T-cell (primary cell): ENCODE measurements at places on chromosomes 6 and 20. TPM values are rescaled to one million over a fixed set of nuclear protein-coding genes. Genes with fewer than 3 reads are reported as not detected.

Gene EHMT2
- total RNA-seq, result 78.9 TPM

GRCh38 chr20:49892817-49893216 lies 22.5 kb downstream of the SPATA2 start:
- H3K4me3 ChIP-seq, result no peak overlapping the region
- no peaks in the 10 kb centered on the region for H3K4me1 ChIP-seq
- no peak for DNase-seq
- H3K36me3 ChIP-seq, result peaks cover 7% of the 10 kb centered on the region
- H3K27me3 ChIP-seq, result no peaks in the 10 kb centered on the region
- H3K27ac ChIP-seq, result no peak overlapping the region

DNA sequence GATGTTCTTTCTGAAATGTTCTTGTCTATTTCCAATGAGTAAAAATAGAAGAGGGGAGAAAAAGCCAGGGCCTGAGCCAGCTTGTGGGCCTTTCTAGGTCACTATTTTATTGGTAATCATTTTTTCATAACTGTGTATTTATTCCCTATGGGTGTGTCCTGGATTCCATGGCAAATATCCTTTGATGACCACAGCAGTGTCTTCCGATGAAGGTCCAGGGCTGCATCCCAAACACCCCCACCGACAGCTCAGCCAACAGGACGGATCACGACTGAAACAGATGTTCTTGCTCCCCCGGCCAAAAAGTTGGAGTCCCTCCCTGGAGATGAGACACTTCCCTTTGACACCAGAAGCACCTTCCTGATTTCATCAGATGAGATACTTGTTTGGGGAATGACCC lies 105.4 kb upstream of the PLEKHG1 start:
- H3K36me3 ChIP-seq, result no peaks in the 10 kb centered on the region
- no peaks in the 10 kb centered on the region for H3K27me3 ChIP-seq
- peaks cover 16% of the 10 kb centered on the region for H3K4me1 ChIP-seq
- DNase-seq, result no peak
- H3K4me3 ChIP-seq, result no peak overlapping the region

Gene GNAS-AS1
- 1.5 TPM for total RNA-seq

GRCh38 chr6:3663081-3663480 lies 88.4 kb downstream of the PXDC1 start:
- no peak for DNase-seq
- no peak overlapping the region for H3K4me3 ChIP-seq
- no peaks in the 10 kb centered on the region for H3K4me1 ChIP-seq
- no peaks in the 10 kb centered on the region for H3K36me3 ChIP-seq
